ENCODE measurements at places on chromosomes 3 and 15.
A peak's percentile ranks its signal among the peaks of the same experiment; 100 is the strongest.

DNA sequence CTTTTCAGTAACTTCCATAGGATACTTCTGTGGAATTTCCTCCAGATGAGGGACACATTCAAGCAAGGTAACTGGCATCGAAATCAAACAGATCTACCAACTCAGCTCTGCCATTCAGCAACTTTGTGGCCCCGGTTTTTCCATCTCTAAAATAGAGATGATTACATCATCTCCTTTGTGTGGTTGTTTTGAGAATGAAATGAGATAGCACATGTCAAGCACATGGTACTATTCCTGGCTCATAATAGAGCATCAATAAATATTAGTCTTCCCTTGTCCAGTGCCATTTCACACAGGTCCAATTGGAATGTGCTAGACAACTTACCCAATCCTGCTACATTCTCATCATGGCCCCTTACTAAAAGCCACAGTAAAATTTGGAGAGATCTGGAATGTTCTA, 24.2 kb upstream of the TM4SF4 start:
- no peak for DNase-seq
- H3K4me3 ChIP-seq = no peak overlapping the region

GRCh38 chr15:63945007-63945788, 101.1 kb downstream of the DAPK2 start:
- H3K4me3 ChIP-seq = no peak overlapping the region
- no peak overlapping the region for H3K27ac ChIP-seq
- peaks cover 16% of the 10 kb centered on the region for H3K27me3 ChIP-seq
- DNase-seq = peak; percentile 77

GRCh38 chr15:59335207-59335786, 37.4 kb downstream of the MYO1E start:
- H3K4me1 ChIP-seq = peaks cover 40% of the 10 kb centered on the region
- no peak overlapping the region for H3K4me3 ChIP-seq
- peak overlapping the region; percentile 82 for H3K27ac ChIP-seq
- peaks cover 6% of the 10 kb centered on the region for H3K36me3 ChIP-seq
- peaks cover 4% of the 10 kb centered on the region for H3K27me3 ChIP-seq

DNA sequence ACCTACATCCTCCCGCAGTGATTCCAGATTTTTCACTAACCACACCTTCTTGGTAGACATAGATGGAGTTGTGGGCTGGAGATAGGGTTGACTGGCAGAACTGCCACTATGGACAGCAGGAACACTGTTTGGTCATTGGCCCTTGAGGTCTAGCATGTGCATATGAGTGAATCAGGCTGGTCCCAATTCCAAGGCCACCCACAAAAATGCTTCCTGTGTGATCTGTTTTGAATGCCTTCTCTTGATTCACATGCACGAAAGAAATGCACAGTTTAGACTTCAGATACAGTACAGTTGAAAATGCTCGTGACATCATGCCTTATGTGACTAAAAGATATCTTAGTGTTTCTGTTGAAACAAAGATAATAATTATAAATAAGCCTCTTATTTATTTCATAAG, 285.8 kb upstream of the SEMA6D start:
- H3K4me3 ChIP-seq = no peak overlapping the region
- H3K36me3 ChIP-seq = no peaks in the 10 kb centered on the region
- no peaks in the 10 kb centered on the region for H3K27me3 ChIP-seq
- H3K4me1 ChIP-seq = no peaks in the 10 kb centered on the region
- no peak for DNase-seq
- no peak overlapping the region for H3K27ac ChIP-seq

DNA sequence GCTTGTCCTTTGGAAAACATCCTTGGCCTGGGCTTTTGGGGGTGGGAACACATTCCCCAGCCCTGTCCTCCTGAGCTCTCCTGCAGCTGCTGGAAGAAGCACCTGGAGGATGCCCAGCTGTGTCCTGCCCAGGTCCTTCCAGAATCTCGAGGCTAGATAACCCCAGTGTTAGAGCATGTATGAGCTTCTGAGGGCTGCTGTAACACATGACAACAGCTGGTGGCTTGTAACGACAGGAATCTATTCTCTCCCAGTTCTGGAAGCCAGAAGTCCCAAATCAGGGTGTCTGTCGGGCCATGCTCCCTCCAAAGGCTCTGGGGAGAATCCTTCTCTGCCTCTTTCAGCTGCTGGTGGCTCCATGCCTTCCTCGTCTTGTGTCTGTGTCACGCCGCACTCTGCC, 403.6 kb upstream of the C2CD4B start:
- DNase-seq = no peak
- H3K36me3 ChIP-seq = peaks cover 4% of the 10 kb centered on the region
- H3K4me1 ChIP-seq = peaks cover 39% of the 10 kb centered on the region
- H3K4me3 ChIP-seq = no peak overlapping the region
- H3K27ac ChIP-seq = no peak overlapping the region

GRCh38 chr3:156551746-156552145, 3.2 kb downstream of the SSR3 start:
- no peak for DNase-seq
- H3K36me3 ChIP-seq = peaks cover 50% of the 10 kb centered on the region
- peaks cover 52% of the 10 kb centered on the region for H3K4me1 ChIP-seq

- DNase-seq = no peak
- no peaks in the 10 kb centered on the region for H3K36me3 ChIP-seq
Measured at GRCh38 chr15:58423831-58424608, 7.8 kb upstream of the LIPC start.

- H3K27ac ChIP-seq = no peak overlapping the region
- H3K36me3 ChIP-seq = peaks cover 19% of the 10 kb centered on the region
- no peaks in the 10 kb centered on the region for H3K27me3 ChIP-seq
- no peak overlapping the region for H3K4me3 ChIP-seq
Measured at GRCh38 chr3:132641837-132642538, 17.6 kb downstream of the ACAD11 start.

GRCh38 chr3:54356261-54357045, 234.1 kb downstream of the CACNA2D3 start:
- no peak overlapping the region for H3K27ac ChIP-seq
- H3K27me3 ChIP-seq = peaks cover 11% of the 10 kb centered on the region
- H3K36me3 ChIP-seq = no peaks in the 10 kb centered on the region
- H3K4me1 ChIP-seq = peaks cover 56% of the 10 kb centered on the region
- H3K4me3 ChIP-seq = no peak overlapping the region

DNA sequence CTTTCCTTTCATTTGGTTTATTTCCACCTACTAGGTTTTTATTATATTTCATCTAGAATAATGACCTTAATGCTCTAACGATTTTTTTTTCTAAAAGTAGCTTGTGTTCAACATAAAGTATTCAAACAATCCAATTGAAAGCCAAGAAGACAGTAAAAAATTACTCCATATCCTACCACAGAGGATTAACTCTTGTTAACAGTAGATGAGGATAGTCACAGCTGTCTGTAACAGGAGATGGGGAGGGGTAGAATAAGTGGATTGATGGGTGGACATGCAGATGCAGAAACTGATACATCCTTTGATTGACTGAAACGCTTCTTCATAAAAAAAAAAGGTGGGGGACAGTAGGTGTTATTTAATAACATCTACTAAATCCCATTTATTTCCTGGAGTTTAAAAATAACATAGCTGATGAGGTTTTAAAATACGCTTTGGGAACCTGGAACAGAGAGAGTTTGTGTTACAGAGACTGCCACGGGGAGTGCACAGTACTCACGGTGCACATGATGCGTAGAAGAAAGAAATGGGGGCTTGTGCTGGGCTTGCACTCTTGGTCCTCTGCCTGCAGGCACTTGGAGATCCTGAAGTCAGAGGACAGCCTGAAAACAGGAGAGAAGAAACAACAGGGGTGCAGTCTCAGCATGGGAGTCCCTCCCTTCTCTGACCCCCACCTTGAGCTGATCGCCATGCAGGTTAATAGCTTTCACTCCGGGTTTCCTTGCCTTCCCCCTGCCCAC, 226.7 kb downstream of the THSD4 start:
- peaks cover 31% of the 10 kb centered on the region for H3K4me1 ChIP-seq
- DNase-seq = no peak
- H3K27me3 ChIP-seq = peaks cover 4% of the 10 kb centered on the region

GRCh38 chr15:79089890-79090486, 592 bp downstream of the RASGRF1 start:
- H3K27me3 ChIP-seq = peaks cover 100% of the 10 kb centered on the region
- no peaks in the 10 kb centered on the region for H3K36me3 ChIP-seq

DNA sequence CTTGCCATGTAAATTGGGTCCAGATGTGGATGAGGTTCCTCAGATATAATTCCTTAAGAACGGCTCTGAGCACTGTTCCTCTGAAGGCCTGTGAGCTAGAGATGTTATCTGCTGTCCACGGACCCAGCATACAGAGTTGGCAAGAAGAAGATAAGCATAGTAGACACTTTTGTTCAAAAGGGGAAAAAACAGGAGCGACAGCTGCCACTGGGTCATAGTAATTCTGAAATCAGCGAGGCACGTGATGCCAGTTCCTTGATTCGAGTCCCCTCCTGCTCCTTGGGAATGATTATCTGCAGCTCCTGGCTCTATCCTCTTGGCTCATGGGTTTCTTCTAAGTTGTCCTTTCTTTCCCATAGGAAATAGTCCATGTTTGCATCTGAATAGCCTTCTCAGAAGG, 2.5 kb upstream of the RAB7A start:
- H3K36me3 ChIP-seq = peaks cover 5% of the 10 kb centered on the region
- no peak overlapping the region for H3K4me3 ChIP-seq
- DNase-seq = no peak

GRCh38 chr3:147939425-147939824, 530.3 kb downstream of the ZIC1 start:
- H3K4me3 ChIP-seq = peak overlapping the region; percentile 80
- no peak for DNase-seq
- no peak overlapping the region for H3K27ac ChIP-seq

DNA sequence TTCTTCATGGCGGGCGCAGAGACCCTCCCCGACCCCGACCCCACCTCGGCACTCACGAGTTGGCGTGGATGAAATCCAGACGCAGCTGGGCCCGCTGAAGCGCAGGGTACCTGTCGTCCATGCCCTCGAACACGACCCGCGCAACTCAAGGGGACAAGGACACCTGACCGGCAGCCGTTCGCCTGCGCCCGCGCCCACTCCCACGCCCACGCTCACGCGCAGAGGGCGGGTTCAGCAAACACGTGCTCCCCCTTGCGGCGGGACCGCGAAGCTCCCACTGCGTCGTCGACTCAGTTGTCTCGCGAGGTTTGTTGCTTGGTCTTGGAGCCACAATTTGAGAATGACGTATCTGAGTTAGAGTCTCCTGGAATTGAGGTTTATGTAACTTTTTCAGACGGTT, at the start of gene MORC1:
Gene MORC1, minus strand, starts transcription at position 196 of the 400 bp plus-strand sequence. Its CDS starts 75 bp downstream, at position 121.
- peaks cover 8% of the 10 kb centered on the region for H3K27me3 ChIP-seq
- H3K27ac ChIP-seq = peak within 1 kb of the TSS; percentile 77

All from nephron progenitor cell (in vitro differentiated cells).